ENCODE measurements at places on chromosomes 5 and 9.

GRCh38 chr5:132812123-132812765 lies 858 bp upstream of the SOWAHA start:
- DNase-seq = no peak

DNA sequence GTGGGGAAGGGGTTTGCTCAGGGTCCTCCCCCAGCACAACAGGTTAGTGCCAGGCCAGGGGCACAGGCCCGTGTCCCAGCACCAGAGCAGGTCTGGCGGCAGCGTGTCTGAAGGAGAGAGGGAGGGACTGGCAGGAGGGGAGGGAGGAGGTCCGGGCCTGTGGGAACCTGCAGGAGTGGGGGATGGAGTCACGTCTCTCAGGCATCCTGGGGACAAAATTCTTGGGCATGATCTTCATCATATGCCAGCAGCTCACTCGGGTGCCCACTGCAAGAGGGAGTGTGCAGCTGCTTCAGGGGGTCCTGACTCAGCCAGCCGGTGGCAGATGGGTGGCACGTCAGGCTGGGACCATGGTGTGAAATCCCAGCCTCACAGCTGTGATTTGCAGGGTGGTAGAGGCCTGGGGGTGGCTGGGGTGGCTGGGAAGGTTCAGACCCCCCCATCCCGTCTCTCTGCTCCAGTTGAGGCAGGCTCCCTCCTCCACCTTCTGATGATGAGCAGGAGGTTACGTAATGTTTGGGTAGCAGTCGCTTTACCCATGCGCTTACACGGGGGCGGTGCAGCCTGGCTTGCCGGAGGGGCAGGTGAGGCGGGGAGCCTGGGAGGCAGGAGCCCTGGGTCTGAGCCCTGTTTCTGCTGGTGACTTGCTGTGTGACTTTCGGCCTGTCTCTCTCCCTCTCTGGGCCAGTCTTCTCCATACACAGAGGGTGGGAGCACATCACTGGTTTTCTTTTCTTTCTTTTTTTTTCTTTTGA lies 40.5 kb downstream of the NCS1 start:
- DNase-seq = no peak

GRCh38 chr9:78606001-78606379 lies 309.1 kb downstream of the PSAT1 start:
- no peak for DNase-seq

- DNase-seq = peak; percentile 50
Measured at GRCh38 chr5:105506692-105507277, 1944.2 kb upstream of the NUDT12 start.

DNA sequence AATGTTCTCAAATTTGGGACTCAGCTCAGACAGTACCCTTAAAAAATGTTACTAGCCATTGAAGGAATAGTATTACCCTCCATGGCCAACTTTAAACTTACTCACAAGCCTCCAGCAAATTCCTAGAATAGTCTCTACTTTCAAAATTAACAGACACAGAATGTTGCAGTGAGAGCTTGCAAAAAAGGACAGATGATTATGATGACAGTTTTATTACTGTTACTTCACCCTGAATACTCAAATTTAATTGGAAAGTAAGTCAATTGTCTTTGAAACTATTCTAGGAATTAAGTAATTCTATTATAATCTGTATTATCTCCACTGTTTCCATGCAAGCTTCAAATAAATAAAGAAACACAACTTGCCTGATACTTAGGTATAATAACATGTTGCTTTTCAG lies 288.3 kb downstream of the SLF1 start:
- DNase-seq = no peak

- DNase-seq = no peak
Measured at GRCh38 chr9:23771746-23772384, 54.2 kb downstream of the ELAVL2 start.

GRCh38 chr9:70746760-70747159 lies 332.3 kb upstream of the KLF9 start:
- no peak for DNase-seq

DNA sequence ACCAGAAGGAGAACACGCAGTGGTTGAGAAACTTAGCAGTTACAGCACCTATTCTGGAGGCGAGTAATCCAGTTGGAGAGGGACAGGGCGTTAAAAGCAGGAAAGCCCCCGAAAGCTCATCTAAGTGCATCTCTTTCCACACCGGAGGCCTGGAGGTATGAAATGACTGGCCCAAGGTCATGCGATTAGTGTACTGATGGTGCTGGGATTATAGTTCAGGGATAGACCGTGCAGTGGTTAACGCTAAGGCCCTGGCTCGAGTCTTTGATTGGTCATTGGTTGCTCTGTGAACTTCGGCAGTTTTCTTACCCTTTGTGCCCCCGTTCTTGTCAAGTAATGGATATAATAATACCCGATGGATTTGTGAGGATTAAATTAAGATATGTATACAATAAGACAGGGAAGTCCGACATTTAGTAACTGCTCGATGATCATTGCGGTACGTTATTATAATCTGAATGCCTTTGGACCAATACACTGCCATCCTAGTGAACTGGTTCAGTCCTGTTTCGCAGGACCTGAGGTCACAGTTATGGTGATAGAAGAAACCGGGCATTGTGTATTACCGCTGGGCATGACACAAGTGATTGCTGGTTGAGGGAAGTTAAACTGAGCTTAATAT lies 960 bp downstream of the CANX start:
- DNase-seq = peak; percentile 30

- DNase-seq = no peak
Measured at GRCh38 chr9:463455-464171, 248.9 kb downstream of the DOCK8 start.

All from D341Med (cell line).